ENCODE measurements at places on chromosomes 2 and 18. TPM values are rescaled to one million over a fixed set of nuclear protein-coding genes. Genes with fewer than 3 reads are reported as not detected.
A peak's percentile ranks its signal among the peaks of the same experiment; 100 is the strongest.

DNA sequence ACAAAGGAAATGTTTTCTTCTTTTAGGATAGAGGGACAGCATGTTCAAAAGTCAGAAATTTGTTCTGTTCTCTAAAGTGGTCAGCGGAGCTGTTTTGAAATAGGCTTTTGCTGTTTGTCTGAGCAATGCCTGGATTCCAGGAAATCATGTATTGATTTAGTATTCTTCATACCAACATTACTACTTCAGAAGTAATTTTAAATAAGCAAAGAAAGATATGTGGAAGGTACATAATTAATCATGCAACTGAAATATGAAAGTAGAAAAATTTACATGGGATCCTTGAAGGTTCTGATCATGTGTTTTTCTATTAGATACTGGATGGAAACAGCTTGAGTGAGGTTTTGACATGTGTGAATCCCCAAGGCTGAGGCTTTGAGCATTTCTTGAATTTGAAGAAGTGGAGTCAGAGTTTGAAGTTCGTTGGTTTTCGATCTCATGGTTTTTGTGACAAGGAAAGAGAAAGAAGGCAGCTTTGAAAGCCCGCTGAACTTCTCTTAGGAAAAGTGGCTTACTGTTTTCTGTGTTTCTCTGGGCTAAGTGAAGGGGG lies 220.0 kb downstream of the LDLRAD4 start:
- no peak for DNase-seq

DNA sequence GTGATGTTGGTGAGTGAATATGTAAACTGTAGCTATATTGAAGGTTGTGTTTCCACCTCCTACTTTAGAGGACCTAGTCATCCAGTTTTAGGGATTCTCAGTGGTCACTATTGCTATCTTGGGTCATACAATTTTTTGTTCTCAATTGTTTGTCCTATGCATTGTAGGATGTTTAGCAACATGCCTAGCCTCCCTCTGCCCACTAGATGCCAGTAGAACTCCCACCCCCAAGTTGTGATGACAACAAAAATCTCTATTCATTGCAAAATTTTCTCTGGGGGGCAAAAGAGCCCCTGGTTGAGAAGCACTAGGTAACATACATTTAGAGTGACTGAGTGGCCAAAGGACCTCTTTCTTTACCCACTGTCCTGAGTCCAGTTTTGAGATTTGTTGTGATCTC lies 87.3 kb downstream of the LRRTM4 start:
- DNase-seq: no peak

DNA sequence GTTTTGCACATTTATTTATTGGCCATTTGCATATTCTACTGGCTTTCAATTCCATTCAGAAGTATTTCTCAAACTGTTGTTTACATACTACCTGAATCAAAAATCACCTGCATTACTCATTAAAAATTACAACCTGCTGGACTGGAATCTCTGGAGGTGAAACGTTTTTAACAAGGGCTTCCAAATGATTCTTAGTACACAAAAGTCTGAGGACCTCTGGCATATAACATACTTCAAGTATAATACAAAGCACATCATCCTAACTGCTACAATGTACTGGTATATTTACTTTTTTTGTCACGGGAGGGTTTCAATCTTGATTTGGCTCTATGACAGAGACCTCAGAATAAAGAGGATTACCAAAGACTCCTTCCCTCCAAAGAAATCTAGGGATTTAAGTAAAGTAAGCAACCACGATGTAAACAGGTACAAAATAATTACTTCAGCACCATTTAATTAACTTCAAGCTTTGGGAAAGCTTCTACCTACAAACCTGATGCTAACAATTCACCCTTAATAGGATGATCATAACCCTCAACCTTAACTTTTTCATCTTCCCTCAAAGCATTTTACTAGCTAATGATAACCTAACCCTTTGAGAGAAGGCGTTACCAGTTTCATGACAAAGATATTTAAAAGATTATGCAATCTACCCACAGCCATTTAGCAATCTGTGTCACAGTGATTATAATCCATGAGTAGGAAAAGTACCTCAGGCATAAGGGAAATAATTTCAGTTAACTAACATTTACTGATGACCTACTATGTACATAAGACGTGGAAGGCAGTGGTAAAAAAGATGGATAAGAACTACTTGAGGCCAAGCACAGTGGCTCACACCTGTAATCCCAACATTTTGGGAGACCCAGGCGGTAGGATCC lies 24.7 kb downstream of the ATAD2B start:
- no peak for DNase-seq

- DNase-seq: no peak
Measured at GRCh38 chr2:218224186-218224585, 7.2 kb downstream of the ARPC2 start.

DNA sequence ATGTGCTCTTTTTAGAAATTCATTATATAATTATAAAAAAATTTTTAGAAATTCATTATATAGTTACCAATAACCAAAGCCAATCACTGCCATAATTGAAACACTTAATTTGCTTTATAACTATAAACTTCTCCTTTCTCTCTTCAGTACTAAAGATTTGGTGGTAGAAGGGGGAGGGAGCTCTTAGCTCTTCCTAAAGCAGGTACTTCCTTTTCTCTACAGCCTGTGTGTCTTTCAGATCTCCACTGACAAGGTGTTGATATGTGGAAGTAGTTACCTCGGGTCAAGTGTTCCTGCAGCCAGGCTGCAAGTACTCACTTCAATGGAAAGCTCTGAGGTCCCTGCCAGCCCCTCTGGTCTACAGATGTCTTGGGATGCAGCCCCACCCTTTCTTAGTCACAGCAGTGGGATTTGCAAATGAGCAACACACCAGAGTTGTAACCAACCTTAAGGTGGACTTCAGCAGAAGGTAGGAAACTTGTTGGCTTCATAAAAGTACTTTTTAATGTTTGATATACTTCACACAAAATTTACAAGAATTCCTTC lies 690.0 kb downstream of the ARHGAP15 start:
- no peak for DNase-seq

DNA sequence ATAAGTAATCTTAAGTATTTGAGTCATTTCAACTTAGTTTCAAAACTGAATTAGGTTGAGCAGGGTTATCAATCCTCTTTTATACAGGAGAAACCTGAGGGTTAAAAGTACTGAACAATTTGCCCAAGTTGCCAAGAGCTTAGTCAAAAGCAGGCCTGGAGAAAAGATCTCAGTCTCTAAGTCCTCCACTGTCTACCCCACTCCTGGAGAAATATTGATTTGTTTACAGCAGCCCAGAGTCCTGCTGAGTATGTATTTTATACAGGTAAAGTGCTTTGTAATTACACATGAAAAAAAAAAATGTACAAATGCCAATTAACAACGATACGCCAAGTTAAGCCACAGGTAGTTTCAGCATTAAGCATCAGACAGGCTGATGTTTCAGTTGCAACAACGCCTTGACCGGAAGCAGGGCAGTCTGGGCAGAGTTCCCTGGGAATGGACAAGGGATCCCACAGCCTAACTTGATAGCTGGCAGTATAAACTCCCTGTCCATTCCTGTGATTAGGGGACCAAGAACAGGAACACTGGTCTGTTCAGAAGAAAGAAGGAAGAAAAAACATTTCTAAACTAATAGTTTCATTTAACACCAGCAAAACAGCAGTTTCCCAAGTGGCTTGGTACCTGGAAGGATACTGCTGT lies 132.9 kb downstream of the MYO5B start:
- no peak for DNase-seq

GRCh38 chr18:10261344-10262276 lies 192.8 kb upstream of the APCDD1 start:
- DNase-seq: no peak

DNA sequence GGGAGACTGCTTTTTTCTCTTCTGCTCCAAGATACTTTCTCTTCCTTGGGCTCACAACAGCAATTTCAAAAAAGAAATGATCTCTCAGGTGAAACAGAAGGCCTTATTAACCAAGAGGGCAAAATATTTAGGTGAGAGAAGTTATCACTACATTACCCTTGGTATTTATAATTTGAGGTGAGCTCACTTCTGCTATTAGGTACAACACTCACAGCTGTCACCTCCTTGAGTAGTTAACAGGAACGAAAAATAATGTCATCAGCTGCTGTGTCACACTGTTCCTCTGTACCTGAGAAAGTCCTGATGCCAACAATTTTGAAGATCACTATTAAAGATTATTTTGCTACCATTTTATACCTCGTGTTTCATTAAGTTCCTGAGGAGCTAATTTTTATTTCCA lies 205.0 kb downstream of the DLGAP1 start:
- no peak for DNase-seq

GRCh38 chr2:201256082-201256481 lies 4.3 kb upstream of the CASP8 start:
- DNase-seq: no peak

- DNase-seq: no peak
Measured at GRCh38 chr2:232927793-232928550, 57.9 kb downstream of the SNORC start.

GRCh38 chr18:9182852-9183399 lies 46.3 kb downstream of the ANKRD12 start:
- DNase-seq: no peak

GRCh38 chr18:25516121-25516520 lies 164.2 kb upstream of the ZNF521 start:
- no peak for DNase-seq

DNA sequence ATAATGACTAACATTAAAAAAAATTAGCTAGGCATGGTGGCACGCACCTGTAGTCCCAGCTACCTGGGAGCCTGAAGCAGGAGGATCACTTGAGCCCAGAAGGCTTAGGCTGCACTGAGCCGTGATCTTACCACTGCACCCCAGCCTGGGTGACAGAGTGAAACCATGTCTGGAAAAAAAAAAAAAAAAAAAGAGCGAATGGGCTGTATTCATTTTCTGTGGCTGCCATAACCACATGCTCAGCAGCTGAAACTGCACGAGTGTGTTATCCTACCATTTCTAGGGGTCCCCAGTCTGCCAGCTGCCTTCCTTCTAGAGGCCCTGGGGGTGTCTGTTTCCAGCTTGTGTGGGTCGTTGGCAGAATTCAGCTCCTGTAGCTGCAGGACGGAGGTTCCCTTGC lies 247.8 kb downstream of the EIPR1 start:
- no peak for DNase-seq

DNA sequence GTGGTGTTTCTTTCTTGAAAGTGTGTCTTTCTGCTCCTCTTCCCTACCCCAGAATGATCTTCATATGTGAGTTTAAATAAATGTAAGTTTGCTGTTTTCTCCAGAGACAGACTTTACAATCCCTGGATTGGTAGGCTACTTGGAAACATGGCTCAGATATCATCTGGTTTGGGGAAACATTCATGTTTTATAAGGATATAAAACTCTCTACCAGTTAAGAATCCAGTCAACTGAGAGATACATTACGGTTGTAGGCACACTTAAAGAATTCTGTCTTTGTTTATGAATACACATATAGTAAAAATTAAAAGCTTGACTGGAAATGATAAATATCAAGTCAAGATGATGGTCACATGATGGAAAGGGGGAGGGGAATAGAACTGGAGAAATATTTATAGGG lies 739.3 kb downstream of the SLC4A3 start:
- DNase-seq: no peak

DNA sequence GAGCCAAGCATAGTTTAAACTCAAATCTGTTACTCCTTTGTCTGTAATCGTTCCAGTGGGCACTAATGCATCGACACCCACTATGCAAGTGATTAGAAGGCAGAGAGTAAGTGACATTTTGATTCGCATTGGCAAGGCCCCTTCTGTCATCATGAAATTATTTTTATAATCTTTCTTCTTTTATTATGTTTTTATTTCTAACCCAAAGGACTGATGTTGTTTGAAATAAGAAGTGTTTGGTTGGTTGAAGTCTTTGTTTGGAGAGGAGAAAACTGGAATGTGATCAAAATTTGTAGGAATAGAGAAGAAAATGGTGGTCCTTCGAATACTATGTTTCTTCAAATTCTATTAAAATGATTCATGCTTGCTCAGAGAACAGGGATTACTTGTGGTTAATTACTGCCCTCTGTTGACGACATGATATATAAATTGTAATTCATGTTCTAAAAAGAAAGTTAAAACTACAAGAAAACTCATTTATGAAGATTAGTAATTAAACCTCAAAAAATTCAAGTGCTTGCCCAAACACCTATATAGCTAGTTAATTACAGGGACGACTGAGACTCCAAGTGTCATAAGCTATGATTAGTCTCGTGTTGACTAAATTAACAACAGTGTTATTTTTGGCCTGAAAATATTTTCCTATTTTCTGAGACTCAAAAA lies 26.4 kb upstream of the TFPI start:
- DNase-seq: peak; percentile 84

GRCh38 chr2:151996243-151997003 lies 102.4 kb downstream of the CACNB4 start:
- no peak for DNase-seq

DNA sequence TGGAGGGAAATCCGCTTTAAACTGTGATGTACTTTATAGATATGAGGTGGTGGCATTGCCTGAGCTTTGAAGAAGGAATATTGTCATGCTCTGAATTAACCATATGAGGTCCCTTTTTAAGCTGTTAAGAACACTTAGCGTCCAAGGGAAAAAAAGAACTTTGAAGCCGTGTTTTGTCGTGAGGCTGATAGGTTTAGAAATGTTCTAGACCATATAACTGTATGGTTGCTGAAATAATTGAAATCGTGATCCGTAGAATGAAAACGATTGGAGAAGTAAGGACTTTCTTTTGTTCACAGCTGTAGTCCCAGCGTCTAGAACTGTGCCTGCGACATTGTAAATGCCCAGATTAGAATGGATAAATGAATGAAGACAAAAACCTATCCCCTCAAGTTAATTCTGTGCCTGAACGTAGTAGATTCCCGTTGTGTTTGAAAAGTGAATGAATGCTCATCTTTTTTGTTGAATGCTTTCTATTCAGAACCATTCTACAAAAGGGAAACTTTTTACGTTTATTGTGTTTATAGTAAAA lies 1.5 kb downstream of the SMCHD1 start:
- DNase-seq: no peak

GRCh38 chr2:85753525-85754312 lies at the start of gene ATOH8:
ATOH8 (plus strand) TSS chr2:85753991; CDS start chr2:85754190, 199 bp downstream.
- DNase-seq: no peak

- DNase-seq: no peak
Measured at GRCh38 chr2:236644502-236644911, 74.9 kb downstream of the ACKR3 start.

LAMA3 gene
- 19.4 TPM for polyA plus RNA-seq

SPATA3 gene
- polyA plus RNA-seq: not detected

VIT gene
- not detected for polyA plus RNA-seq

KCTD18 gene
- polyA plus RNA-seq: 12.2 TPM

NR4A2 gene
- polyA plus RNA-seq: 2.3 TPM

SERPINB2 gene
- polyA plus RNA-seq: not detected

CYS1 gene
- 1.2 TPM for polyA plus RNA-seq

CCDC74B gene
- polyA plus RNA-seq: 4.8 TPM

CIB4 gene
- 0.30 TPM for polyA plus RNA-seq

All from A549 (cell line).